NCI-H1417 (cell line): ENCODE measurements at places on chromosomes 6 and 20.
A peak's percentile ranks its signal among the peaks of the same experiment; 100 is the strongest.

DNA sequence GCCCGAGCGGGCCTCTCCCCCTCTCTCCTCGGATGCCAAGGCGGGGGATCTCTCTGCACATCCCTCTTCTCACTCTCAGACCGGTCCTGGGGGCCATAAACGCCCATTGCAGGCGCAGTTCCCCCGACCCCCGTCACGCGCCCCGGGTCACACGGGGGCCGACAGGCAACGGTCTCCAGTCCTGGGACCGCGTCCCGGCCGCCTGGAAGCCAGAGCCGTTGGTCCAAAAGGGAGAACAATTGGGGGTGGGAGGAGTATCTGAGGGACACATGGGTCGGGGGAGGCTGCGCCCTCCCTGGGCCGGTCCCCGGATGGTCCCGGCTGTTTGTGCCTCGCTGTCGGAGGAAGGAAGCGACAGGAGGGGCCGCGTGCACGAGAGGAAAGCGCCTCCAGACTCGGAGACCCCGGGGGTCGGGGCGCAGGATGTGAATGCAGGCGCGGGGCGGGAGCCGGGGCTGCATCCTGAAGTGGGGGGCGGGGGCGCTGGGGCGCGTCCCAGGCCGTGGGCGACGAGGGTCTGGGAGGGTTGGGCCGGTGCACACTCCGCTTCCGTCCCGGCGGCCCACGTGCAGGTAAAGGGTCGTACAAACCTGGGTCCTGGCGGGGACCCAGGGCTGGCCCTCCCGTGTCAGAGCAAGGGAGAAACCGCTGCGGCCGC, 903 bp downstream of the SLC4A11 start:
- no peak for DNase-seq

DNA sequence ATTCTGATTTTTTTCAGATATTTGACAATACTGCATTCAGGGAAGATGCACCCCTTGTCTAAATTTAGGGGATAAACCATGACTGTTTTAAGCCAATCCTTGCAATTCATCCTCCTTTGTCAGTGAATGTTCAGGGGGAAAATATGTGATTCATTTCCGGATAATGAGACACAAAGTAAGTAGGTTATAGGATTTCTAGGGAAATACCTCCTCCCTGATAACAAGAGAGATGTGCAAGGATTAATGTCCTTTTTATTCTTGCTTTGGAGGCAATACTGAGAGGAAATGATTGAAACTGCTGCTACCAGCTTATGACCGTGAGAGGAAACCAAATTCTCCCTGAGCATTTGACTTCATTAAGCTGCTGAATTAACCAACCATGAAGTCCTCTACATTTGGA, 161.3 kb upstream of the EYA4 start:
- no peak for DNase-seq

- no peak for DNase-seq
Measured at GRCh38 chr6:139857143-139857542, 482.7 kb upstream of the CITED2 start.

DNA sequence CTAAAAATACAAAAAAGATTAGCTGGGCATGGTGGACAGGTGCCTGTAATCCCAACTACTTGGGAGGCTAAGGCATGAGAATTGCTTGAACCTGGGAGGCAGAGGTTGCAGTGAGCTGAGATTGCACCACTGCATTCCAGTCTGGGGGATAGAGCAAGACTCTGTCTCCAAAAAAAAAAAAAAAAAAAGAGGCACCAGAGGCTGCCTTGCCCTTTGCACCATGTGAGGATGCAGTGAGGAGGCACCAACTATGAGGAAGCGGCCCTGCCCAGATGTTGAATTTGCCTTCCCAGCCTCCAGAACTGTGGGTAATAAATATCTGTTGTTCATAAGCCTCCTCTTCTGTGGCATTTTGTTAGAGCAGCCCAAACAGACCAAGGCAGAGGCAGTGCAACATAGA, 54.4 kb downstream of the ALDH5A1 start:
- DNase-seq = no peak

- no peak for DNase-seq
Measured at GRCh38 chr6:157770946-157771345, 52.1 kb upstream of the SNX9 start.

- DNase-seq = peak; percentile 39
Measured at GRCh38 chr6:27791182-27791943, 120.8 kb downstream of the OR2B2 start.

- DNase-seq = no peak
Measured at GRCh38 chr6:160429620-160429895, 81.4 kb downstream of the SLC22A3 start.

DNA sequence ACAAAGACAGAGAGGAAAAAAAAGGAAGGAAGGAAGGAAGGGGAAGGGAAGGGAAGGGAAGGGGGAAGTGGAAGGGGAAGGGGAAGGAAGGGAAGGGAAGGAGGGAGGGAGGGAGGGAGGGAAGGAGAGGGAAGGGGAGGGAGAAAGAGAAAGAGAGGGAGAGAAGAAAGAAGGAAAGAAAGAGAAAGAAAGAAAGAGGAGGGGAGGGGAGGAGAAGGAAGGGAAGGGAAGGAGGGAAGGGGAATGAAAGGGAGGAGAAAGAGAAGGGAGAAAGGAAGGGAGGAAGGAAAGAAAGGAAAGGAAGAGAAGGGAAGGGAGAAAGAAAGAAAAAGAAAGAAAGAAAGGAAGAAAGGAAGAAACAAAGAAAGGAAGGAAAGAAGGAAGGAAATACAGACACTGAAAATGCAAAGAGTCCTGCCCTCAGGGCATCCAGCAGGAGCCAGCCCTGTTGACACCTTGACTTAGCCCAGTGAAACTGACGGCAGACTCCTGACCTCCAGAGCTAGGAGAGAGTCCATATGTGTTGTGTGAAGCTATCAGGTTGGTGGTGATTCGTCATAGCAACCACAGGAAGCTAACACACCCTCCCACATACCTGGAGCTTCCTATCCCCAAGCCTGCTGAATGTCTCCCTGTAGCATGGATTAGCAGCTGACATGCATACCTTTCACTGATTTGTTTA, 58.7 kb upstream of the SULF2 start:
- DNase-seq = no peak

- DNase-seq = no peak
Measured at GRCh38 chr6:163712566-163712961, 298.0 kb downstream of the QKI start.

DNA sequence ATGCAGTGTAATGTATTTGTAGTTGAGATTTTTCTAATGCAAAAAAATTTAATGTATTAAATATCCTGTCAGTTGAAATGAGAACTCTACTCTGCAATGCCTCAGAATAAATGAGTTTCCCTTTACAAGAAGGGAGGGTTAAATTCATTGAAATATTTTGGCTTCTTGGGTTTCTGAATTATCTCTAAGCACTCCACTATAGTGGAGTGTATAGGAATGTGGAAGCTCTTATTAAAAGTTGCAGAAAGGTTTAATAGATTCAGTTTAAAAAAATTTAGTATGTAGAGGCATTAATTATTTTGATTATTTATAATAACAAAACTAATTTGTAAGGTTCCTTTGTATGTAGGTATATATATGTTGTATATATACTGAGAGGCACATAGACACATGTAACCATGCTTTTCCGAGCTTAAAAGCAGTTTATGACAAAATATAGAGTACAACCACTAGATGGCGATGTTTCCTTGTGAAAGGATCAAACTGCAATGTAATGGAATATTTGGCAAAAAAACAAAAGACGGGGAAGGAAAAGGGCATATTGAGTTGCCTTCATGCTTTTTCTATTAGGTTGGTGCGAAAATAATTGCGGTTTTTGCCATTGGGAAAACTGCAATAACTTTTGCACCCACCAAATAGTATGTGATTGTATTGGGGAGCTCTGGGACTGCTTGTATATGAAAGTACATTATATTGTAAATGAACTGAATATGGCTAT, 144.2 kb downstream of the MYO6 start:
- peak; percentile 4 for DNase-seq

GRCh38 chr6:159602431-159603041, 90.5 kb downstream of the SOD2 start:
- no peak for DNase-seq

DNA sequence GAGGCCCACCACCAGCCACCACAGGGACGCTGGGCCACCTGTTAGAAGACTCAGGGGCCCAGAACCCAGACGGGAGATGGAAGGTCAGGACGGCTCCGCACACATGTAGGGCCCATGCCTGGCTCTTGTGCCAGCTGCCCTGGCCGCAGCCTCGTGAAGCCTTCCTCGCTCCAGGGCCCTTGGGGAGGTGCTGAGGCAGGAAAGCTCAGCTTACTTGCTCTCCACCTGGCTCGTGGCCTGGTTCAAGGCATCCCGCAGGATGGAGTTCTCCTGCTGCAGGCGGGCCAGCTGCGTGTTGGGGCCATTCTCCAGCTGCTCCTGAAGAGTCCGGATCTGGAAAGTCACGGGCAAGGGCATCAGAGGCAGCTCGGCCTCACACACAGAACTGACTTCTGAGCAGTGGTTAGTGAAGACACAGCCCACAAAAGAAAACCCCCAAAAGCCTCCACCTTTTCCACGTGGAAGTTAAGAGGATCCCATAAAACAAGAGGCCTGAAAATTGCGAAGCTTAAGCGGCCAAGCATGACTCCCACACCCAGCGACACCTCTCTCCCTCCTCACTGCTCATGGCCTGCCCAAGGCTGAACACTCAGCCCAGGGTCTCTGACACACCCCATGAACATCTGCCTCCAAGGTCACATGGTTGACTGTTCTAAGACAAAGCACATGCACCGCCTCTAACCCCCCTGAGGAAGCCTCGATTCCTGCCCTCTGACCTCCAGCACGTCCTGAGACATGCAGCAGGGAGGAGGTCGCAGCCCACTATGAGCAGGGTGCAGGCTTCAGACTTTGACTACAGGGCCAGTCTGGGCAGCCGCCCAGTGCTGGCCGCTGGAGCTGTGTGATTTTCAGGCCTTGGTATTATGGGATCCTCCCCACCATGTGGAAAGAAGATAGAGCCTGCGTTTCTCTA, 46.5 kb downstream of the RRBP1 start:
- no peak for DNase-seq
